ENCODE measurements at places on chromosomes 2 and 18.

DNA sequence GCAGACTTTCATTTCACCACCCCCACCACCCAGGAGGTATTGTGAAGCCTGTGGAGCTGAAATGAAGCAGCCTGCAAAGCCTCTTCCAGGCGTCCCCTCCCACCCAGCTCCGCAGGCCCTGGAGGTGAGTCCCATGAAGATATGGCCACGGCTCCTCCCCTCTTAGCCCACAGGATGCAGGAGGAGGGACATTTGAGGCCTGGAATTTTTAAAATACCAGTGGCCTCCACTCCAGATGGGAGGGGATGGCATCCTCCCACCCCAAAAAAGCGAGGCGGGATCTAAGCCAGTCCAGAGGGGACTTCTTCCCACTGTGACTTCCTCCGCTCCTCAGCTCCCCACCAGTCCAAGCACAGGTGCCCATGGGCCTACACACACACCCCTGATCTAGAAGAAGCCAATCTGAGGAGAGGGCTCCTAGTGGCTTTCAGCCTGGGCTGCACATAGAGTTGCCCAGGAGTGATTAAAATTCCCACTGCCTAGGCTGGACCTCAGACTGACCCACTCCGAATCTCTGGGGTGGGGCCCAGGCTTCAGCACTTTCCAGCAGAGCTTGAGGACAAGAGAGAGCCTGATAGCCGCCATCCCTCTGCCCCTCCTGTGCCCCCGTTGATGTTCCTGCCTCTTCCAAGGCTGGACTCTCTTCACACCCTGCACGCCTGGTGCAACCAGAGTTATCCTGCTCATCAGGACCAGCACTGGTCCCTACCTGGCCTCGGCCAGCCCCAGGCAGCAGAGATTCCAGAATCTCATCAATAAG is 206.9 kb downstream of the TNS1 start:
- DNase-seq = no peak

GRCh38 chr2:48464264-48464795 is 65.6 kb upstream of the STON1 start:
- no peak for DNase-seq

- DNase-seq = no peak
Measured at GRCh38 chr2:24404491-24404921, 44.2 kb upstream of the ITSN2 start.

GRCh38 chr2:159516241-159516758 is 100.0 kb downstream of the BAZ2B start:
- DNase-seq = peak; percentile 38

GRCh38 chr2:216535454-216535995 is 36.9 kb downstream of the RPL37A start:
- peak; percentile 42 for DNase-seq

GRCh38 chr2:51350100-51350499 is 318.2 kb upstream of the NRXN1 start:
- no peak for DNase-seq

DNA sequence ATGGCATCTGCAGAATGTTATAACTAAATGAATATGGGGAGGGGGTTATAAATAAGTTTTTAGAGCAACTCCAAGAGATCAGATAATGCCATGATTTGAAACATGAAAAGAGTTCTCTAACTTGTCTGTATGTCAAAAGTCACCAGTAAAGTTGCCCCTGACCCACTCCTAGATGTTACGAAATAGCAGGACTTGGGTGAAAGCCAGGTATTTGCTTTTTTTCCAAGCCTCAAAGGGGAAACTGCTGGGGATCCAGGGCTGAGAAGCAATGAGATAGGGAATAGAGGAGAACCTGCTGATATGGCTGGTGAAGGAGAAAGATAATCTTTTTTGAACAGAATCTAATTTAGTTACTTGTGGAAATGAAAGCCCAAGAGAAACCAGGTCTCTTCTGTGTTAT is 191.5 kb upstream of the CDH20 start:
- DNase-seq = no peak

- DNase-seq = no peak
Measured at GRCh38 chr2:199983534-199983933, 28.2 kb downstream of the MAIP1 start.

GRCh38 chr18:23355206-23355605 is 97.9 kb upstream of the RIOK3 start:
- DNase-seq = no peak

DNA sequence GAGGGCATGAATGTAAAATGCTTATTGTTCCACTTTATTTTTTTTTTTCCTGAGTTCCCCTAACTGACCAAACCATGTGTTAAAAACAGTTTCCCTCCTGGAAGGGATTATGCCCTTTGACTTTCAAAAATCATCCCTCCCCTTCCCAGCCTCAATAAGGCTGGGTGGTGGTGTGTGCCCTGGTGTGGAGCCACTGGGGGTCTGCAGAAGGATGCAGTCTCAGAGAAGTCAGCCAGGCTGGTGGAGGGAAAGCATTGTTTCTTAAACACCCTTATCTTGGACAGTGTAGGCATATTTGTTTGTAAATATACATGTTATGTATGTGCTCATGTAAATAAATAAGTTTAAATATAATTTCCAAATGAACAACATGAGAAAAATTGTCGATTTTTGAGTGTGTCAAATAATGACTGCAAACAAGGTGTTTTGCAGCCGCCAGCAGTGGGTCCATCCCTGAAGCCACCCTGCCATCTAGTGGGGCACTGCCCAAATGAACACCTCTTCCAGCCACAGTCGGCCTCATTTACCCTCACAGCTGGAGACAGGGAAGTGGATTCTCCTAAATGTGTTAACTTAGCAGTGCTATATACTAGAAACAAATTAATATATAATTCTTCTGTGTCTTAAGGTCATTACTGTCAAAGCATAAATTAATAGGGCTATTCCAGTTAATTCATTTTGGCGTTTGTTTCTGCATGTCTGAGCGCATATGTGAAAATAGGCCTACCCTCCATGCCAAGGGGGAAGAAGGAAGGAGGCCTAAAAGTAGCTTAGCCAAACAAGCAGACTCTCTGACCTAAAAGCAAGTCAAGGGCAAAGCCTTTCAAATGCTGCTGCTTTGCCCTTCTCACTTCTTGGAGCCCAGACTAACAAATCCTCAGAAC is 209.6 kb upstream of the PIK3C3 start:
- DNase-seq = peak; percentile 40

DNA sequence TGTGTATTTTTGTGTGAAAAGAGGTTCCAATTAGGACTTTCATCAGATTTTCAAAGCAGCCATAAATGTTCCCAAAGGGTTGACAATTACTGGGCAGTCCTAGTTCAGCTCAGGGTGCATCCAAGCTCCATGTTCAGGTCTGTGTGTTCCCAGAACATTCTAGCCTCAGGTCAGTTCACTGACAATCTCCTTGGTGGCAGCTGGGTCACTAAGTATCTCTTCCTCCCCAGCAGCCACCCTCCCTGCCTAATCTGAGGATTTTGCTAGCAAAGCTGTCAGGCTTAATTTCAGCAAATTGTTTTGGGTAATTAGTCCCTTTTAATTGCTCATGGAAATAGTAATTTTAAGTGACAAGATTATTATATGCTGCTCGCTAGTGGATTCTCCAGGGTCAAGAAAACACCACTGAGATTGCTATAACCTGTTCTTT is 29.8 kb downstream of the UPP2 start:
- DNase-seq = no peak

- DNase-seq = no peak
Measured at GRCh38 chr18:75365837-75366236, 61.7 kb downstream of the SMIM21 start.

DNA sequence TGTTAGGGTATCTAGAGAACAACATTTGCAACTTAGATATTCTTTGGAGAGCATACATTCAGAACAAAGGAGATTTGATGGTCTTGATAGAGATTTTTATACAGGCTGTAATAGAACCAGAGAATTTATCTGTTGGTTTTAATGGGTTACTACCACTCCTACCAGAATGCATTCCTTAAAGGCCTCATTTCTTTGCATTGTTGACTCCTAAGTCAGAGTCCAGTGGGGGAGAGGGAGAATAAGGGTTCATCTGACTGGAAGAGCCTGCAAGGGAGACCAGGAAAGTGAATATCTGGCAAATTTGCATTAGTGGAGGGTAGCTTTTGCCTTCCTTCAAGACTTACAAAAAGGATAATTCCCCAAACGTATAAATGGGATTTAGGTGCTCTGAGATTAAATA is 29.7 kb downstream of the AGPS start:
- no peak for DNase-seq

DNA sequence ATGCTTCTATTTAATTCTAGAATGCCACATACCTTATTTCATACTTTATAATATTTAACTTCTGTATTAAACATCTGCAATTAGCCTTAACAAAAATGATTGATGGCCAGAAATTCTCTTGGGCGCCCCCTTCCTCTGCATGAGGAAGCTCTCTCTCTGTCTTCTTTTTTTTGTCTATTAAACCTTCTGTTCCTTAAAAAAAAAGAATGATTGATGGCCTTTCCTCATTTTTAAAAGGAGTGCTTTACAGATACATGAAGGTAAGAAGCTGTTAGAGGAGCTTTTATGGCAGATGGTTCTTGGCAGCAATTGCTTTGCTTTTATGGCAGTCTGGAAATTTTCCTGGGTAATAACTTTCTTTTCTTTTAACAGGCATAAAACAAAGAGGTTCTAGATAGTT is 526.9 kb downstream of the SLC4A3 start:
- no peak for DNase-seq

- no peak for DNase-seq
Measured at GRCh38 chr2:157789933-157790511, 86.1 kb downstream of the ACVR1 start.

DNA sequence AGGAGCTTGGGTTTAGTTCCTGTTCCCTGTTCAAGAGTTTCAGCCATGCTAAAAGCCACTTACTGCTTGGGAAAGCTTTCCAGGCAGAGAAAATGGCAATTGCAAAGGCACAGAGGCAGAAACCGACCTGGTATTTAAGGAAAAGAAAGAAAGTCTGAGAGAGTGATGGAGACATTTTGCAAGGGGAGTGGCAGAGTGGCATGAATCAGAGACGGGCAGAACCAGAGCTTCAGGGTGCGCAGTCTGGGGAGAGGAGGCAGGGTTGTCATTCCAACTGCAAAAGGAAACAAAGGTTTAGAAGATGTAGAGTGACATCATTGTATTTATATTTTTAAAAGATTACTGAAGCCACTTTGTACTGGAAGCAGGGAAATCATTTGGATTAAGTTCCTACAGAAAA is 14.9 kb upstream of the GNAL start:
- DNase-seq = no peak

- DNase-seq = no peak
Measured at GRCh38 chr2:9990736-9991135, 39.2 kb downstream of the GRHL1 start.

DNA sequence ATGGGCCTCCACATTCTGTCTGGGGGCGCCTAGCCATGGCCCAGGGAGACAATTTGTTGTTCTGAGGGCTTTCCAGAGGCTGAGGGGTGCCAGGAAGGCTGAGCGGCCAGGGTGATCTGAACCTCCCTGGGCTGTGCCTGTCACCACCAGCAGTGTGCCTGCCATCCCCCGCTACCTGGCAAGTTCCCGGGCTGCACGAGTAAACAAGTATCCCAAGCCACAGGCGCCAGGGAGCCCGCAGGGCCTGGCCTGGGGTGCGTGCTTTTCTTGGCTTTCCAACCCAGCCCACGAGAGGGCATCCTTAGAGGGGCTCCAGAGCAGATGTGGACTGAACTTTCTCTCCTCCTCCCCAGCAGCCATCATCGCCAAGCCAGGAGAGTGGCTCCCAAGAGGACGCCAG is 35.1 kb upstream of the B3GNT7 start:
- no peak for DNase-seq

GRCh38 chr18:76923485-76924085 is 101.2 kb downstream of the ZNF236 start:
- no peak for DNase-seq

- no peak for DNase-seq
Measured at GRCh38 chr2:152472481-152472887, 137.5 kb downstream of the FMNL2 start.

DNA sequence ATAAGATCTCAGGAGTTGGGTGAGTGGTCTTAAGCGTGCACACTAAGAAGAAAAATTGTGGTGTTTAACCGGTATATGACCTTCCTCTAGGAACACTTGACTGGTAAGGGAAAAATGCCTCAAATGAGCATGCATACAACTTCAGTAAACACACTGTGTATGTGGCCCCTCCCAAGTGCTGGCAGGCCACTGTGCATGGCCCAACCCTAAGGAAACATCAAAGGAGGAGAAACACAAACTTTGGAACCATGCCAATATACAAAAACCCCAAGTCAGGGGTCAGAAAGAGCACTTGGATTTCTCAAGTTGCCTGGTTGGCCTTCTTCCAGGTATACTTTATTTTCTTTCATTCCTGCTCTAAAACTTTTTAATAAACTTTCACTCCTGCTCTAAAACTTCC is 308.9 kb upstream of the LRRTM4 start:
- no peak for DNase-seq

DNA sequence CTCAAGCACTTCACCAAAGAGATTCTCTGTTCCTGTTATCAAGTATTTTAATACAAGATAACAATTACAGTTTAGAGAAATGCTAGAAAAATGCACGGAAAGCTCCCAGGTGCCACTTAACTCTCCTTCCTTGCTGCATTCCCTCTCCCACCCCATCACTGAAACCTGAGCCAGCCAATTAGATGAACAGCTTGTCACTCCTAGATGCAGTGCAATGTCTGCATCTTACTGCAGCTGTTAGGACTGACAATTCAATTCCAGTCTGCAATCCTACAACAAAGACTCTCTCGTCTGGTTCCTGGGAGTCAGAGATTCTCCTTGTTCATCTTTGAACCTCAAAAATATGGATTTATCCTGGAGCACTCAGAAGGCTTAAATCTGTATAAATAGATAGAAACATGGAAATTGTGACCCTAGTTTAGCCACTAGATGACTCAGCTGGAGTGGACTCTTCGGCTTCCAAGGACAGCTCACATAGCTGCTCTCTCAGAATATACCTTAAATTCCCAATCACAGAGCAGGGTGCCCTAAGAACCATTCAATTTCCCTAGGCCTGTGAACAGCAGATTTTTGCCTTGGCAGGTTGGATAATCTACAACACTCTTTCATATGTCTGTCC is 311.1 kb downstream of the NRXN1 start:
- peak; percentile 6 for DNase-seq

- no peak for DNase-seq
Measured at GRCh38 chr2:127615511-127616166, 30.3 kb upstream of the GPR17 start.

DNA sequence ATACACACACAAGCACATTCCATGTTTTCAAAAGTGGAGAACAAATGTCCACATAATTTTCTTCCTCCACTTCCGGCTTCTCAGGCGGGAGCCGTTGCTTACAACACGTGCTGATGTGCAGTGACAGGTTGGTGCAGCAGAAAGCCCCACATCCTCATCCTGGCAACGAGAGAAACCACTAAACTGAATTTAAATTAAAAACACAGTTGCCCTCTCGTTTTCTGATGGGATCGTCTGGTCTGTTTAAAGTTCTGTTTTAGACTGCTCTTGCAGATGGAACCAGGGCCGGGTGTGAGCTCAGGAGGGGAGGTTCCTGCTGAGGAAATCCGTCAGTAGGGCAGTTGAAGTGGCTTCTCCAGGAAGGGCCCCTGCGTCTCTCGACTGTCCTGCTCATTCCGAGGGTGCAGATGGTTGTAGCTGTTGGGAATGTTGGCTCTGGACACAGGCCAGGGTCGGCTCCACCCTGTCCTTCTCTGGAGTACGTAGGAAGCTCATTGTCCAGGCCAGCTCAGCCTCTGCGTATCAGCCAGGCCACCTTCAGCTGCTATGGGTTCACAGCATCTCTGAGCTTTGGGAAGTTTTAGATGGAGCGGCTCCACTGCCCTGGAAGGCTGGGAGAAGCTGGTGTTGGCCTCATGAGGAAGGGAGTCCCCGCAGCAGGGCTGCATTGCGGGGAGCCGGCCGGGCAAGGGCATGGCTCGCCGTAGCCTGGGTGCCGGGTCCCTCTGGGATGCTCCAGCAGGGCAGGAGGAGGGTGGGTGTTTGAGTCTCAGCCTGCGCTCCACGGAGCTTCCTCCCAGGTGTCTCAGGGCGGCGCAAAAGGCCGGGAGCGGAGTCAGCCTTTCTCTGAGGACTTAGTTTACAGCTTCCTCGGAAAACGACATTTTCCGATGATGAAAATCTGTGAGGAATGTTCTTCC is 58.3 kb downstream of the NFATC1 start:
- no peak for DNase-seq
